ENCODE measurements at places on chromosomes 1 and 21.

DNA sequence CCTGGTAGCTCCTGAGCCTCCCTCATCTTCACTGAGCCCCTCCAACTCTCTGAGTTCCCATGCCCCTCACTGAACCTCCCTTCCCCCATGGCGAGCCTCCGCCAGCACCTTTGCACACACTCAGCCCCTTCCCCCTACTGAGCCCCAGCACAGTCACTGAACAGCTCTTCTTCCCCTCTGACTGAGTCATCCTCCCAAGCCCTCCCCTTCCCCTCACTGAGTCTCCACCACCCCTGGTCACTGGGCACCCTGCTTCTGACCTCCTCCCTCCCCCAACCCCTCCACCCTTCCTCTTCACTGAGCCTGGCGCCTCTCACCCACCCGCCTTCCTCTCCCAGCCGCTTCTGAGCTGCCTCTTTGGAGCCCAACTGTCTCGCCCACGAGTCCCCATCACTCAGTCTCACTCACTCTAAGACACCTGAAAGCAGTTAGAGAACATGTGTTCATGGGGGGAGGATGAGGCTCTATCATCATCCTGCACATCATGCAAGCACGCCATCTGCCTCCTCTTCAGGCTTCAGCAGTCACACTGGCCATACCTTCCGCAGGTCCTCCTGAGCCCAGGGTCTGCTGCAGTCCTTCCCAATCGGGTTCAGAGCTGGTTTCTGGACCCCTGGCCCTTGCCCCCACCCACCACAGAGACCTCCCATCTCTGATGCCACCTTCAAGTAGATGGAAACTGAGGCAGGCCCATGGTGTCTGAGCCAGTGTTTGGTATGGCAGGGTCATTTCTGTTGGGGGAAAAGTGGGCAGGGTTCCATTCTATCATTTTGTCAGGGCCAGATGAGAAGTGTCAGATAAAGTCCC lies 2.0 kb upstream of the TRNP1 start:
- peak; percentile 75 for DNase-seq

DNA sequence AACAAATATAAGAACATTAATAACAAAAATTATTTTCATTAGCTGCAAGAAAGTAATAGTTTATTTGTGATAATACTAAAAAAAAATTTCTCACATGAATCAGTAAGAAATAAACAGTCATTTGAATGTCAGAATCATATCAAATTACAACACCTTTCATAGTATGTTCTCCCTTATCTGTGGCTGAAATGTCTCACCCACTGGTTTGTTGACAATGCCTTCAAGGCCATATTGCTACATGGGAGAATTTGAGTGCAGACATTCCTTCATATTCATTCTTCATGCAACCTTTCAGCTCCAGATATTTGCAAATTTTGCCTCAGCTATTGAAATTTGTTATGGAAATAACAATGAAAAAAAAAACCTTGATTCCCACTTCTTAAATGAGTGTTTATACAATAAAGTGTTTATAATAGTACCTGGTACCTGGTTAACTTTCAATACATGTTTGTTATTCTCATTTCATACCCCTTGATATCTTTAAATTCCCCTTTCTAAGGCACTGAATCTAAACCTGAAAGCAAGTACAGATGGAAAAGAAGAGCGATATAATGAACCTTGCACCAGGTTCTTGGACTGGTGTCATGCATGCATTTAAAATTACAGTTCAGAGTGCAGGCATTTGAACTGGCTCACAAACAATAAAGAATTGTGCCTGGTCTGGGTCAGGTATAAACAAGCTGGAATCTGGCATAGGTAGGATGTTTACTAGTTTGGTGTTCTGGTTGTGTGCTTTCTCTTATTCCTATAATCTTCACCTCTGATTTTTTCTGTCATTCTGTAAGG lies 242.2 kb upstream of the ADGRL2 start:
- DNase-seq = no peak

GRCh38 chr21:34702341-34703170 lies 33.8 kb downstream of the CLIC6 start:
- peak; percentile 16 for DNase-seq

DNA sequence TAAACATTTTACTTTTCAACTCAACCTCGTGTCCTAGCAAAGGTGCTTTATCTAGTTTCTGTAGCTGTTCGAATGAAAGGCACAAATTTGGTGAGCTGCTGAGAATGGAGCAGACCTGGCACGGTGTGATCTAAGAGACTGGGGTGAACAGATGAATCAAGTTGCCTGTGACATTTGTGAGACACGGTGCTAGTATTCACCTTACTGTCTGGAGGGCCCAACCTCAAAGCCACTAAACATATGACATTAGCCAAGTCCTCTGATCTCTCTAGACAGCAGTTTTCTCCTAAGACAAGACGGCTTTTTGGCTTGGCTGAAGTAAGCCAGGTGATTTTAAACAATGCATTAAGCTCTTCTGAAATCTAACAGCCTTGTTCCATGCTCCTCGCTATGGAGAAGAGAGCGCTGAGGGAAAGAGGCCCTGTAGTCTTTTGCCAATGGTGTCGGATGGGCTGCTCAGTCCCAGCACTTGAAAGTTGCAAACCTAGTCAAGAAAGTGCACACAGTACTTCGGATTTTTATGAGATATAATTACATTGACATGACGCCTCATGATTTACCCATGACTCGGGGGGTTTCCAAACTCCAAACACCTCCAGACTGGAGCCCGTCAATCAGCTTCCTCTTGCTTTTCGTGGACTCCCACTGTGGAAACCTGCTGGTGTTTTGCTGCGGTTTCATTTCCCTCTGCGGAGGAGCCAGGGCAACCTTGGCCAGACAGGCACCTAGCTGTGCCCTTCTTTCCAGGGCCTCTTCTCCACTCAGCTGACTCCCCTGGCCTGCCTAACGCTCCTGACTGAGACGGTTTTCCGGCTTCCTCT lies 794 bp upstream of the TOR3A start:
- DNase-seq = no peak

DNA sequence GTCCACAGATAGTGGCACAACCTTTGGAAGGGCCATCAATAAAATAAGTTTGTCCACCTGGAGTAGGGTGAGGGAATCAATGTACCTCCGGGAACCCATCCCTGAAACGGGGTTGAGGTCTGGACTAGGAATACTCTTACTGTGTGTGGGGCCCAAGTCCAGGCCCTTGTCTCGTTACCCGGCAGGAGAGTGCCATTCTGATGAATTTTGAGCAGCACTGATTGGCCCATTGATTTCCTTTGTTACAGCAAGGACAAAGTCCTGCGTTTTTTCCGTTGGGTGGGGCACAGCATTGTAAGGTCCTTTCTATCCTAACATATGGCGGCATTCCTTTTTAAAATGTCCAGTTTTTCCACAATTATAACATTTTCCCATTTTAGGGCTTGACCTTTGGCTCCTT lies 75.2 kb downstream of the AXDND1 start:
- no peak for DNase-seq

GRCh38 chr1:244041466-244042120 lies 9.5 kb upstream of the ZBTB18 start:
- no peak for DNase-seq

DNA sequence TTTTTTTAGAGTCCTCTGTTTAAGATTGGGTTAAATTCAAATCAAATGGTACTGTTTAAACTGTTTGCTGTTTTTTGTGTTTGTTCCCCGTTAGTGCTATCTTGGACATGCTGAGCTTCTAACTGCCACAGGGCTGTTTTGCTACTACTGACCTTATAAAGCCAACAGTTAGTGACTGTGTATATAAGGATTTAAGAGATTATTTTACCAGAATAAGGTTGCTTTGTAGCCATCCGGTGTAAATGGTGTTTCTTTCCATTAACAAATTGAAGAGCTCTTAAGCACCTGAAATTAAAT lies 37.0 kb downstream of the ZNF281 start:
- no peak for DNase-seq

GRCh38 chr21:43207868-43208267 lies 39.1 kb downstream of the CRYAA start:
- DNase-seq = no peak

Data from mesenchymal stem cell (in vitro differentiated cells and primary cell).